ENCODE measurements at places on chromosomes 11 and 22.

DNA sequence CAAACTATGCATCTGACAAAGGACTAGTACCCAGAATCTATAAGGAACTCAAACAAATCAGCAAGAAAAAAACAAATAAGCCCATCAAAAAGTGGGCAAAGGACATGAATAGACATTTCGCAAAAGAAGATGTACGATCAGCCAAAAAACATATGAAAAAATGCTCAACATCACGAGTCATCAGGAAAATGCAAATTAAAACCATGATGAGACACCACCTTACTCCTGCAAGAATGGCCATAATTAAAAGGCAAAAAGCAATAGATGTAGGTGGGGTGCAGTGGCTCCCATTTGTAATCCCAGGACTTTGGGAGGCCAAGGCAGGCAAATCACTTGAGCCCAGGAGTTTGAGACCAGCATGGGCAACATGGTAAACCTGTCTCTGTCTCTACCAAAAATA lies 10.4 kb upstream of the OR10V1 start:
- no peak for DNase-seq

- no peak for DNase-seq
Observed at GRCh38 chr11:45661439-45662055, 3.9 kb downstream of the CHST1 start.

DNA sequence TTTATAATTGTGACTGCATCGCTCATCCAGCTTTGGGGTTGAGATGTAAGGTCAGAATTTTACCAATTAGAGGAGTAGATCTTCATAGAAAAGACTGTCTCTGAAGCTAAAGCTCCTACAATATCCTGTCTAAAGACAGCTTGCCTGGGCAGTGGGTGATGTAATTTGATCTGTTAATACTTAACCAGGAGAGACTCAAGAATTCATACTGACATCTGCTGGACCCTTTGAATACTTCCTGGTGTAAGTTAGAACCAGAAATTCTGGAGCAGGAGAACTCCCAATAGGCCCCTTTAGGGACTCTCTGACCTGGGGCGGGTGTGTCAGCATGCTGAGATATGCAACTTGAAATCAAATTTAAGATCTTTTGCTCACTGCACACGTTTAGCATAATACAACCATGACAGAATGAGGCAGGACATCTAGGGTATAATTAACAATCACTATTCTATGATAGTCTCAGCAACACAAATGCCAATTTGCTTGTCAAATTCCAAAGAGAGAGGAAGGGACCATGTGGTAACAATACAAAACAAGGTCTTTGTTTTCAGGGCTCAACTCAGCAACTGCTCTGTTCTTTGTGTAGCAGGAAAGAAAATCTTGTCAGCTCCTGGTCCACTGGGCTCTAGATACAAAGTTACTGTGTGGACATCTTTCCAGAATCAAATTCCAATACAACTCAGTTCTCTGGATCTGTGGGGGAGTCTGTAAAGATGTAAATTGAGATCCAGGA lies 143.9 kb downstream of the INSC start:
- DNase-seq, result no peak

GRCh38 chr22:50009251-50009650 lies 3.3 kb downstream of the IL17REL start:
- no peak for DNase-seq

- DNase-seq, result no peak
Observed at GRCh38 chr11:65524014-65524740, 706 bp upstream of the SCYL1 start.
